ENCODE measurements at places on chromosomes 11 and 22.
A peak's percentile ranks its signal among the peaks of the same experiment; 100 is the strongest.

GRCh38 chr11:93783765-93784144, 327 bp upstream of the MED17 start:
- no peak for DNase-seq

- DNase-seq: no peak
Measured at GRCh38 chr11:37504921-37505320, 906.9 kb upstream of the RAG2 start.

DNA sequence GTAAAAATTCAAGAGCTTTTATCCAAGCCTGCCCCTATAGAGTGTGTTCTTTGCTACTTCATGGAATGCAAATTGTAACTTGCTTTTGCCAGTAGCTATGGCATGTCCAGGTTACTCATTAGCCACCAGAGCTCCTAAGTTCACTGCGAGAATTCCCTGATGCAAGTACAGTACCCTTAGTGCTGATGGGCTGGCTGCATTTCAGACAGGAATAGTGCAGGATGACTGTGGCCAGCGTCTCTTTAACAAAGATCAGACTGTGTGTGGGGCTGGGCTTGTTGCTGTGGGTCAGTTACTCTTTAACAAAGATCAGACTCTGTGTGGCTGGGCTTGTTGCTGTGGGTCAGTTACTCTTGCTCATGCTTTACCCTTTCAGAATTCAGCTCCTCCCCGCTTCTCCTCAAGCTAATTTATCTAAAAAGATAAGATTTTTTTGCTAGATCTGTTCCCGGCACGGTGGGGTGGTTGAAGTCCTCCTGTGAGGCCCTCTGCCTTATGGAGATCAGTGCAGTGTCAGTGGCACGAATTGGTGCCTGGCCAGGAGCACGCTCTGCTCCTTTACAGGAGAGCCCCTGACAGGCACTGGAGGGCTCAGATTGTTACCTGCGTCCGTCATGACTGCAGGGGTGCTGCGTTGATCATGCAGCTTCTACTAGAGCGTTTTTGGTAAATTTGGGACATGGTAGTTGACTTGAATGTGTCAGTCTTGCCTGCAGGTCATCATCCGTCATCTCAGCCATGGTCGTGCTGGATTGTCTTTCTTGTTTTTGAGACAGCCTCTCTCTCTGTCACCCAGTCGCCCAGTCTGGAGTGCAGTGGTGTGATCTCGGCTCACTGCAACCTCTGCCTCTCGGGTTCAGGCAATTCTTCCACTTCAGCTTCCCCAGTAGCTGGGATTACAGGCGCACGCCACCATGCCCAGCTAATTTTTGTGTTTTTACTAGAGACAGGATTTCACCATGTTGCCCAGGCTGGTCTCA, 27.0 kb downstream of the AP2A2 start:
- no peak for DNase-seq

DNA sequence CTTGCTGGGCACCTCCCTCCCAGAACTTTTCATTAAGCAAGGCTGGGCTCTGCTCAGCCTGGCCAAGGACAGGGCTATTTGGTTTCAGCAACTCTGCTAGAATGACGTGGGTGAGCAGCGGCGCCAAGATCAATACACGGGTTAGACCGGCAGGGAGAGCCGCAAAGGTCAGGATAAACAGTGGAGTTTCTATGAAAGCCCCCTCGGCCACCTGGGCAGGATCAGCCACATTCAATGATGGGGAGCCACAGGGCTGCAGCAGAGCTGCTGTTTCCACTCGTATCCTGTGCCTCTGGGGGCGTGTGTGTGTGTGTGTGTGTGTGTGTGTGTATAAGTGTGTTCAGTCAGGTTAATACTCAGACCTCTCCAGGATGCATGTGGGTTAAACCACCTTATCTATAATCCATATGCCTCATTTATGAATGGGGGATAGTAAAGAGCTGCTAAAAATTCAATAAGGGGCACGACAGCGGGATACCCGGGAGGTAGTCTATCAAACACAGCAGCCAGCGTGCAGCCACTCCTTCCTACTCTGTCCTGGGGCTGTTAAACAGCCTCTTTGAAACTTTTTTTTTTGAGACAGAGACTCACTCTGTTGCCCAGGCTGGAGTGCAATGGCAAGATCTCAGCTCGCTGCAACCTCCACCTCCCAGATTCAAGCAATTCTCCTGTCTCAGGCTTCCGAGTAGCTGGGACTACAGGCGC, 34.8 kb downstream of the MYH9 start:
- DNase-seq: peak; percentile 78

DNA sequence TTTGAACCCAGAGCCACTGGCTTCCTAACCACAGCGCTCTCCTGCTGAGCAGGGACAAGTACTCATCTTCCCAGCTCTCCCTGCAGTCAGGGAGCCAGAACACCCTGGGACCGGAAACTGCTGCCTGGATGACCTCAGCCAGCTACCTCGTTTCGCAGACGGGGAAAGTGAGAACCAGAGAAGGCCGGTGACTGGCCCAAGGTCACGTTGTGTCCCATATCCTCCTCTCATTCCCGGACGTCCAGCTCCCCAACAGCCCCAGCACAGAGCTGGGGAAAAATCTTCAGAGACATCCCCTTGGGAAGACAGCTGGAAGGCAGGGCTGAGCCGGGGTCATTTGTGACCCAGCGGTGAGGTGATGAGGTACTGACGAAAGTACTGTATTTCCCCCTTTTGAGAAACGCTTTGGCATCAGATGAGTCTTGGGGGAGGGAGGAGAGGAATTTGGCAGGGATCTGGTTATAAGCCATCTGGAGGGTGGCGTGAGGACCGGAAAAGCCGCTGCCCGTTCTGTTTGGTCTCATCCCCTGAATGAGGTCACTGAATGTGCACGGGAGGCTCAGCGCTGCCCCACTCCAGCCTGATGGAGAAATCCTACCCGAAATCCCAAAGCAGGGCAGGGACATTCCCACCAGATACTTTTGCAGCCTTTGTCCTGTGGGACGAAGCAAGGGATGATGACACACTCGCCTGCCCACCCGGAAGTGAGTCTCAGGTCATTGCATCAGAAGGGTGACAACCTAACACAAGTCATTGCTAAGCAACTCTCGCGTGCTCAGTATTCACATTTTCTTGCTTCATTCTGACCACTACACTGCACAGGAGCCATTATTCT, 41.1 kb downstream of the LIF start:
- DNase-seq: no peak

DNA sequence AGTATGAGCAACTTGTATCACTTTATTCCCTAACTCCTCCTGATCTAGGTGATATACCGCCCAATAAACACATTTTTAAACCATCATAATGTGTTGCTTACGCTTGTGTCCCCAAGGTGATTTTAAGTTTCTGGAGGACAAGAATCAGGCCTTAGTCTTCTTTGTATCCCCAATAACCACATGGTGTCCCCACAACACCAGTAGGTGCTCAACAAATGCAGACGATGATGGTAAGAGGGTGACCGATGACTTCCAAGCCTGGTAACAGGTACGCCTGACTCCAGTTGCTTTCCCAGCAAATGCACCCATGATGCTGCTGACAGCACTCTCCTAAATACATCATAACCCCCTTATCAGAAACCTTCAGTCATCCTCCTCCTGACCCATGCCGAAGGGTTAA, 64.2 kb downstream of the EFCAB6 start:
- DNase-seq: no peak

DNA sequence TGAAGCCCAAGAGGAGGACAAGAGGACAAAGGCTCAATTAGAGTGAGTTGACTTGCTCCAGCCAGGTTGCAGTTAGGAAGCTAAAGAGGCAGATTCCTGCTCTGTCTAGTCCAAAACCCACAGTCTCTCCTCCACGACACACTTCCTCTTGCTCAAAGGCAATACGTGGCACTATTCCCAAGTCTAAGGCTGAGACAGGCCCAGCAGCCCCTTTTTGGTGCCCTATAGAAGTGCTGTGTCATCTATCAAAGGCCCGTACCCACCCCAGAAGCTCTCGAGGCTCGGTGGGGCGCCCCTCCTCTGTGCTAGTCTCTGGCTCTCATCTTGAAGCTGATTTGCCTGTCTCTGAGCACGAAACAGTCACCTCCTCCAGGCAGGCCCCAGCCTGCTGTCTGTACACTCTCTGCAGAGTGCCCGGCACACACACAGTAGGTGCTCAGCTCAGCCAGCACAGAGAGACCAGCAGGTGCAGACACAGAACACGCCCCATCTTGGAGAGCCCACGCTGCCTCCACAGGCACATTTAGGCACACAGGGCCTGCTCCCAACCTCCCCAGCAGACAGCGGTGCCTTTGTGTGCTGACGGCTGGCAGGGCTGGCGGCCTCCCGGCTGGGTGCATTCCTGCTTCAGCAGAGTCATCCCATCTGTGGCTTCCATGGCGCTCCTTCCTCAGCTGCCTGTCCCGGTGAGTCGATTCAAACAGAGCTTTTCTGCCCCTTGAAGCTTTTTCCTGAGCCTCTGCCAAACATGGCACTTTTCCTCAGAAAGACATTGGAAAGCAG, 52.8 kb downstream of the MYH9 start:
- DNase-seq: no peak

GRCh38 chr11:130694488-130695045, 221.7 kb downstream of the SNX19 start:
- no peak for DNase-seq

DNA sequence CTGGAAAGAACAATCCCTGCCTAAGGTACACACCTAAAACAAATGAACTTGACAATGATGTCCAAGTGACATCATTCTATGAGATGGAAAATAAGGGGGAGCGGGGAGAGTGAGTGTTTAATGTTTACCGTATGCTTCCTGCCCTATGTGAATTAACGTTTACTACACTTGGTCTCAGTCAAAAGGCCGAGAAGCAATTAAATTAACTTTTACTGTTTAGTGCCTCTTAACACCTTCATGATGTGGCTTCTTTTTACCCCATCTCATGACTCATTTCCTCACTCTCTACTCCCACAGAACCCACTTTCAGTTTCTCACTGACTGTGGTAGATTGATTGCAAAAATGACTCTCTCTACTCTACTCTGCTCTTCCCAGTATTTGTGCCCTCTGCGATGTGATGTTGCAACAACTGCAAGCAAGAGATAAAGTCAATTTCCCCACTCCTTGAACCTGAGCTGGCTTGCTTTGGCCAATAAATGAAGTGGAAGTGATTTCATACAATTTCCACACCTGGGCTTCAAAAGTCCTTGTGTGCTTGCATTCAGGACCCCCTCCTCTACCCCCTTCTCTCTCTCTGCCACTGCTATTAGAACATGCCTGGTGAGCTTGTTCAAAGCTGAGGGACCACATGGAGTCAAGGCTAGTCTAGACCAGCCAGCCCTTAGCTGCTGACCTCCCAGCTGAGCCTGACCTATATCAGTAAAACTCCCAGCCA, 11.6 kb upstream of the ALKBH3 start:
- no peak for DNase-seq

GRCh38 chr11:43994196-43994595, 51.8 kb downstream of the C11orf96 start:
- no peak for DNase-seq

GRCh38 chr11:2849994-2850770, 35.4 kb downstream of the CDKN1C start:
- no peak for DNase-seq

- DNase-seq: no peak
Measured at GRCh38 chr22:20037419-20037818, 16.5 kb downstream of the TANGO2 start.

DNA sequence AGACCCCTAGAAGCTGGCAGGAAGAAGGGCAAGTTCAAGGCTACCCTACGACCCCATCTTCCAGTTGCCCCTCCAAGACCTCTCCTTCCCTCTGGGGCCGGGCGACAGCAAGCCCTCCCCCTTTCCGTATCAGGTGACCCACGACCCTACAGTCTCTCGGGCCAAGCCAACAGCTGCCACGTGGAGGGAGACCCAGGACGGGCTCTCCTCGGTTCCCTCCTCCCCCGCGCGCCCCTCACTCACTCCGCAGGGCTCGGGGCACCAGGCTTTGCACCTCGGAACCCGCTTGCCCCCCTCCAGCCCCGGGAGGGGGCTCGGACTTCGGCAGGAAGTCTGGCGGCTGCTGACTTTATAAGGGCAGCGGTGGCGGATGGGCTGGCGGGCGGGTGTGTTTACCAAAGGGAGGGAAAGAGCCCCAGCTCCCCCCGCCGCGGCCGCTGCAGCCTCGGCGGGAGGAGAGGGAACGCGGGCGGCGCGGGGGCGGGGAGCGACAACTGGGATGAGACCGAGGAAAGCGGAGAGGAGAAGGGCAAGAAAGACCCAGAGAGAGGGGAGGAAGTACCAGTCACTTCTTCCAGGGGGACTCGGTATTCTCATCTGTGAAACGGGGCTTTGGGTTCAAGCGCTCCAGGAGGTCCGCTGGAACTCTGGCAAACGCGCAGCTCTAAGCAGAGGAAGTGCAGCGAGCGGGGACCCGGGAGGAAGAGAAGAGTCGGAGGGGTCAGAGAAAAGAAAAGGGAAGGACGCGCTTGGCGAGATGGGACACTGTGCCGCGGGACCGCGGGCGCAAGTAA, 767 bp downstream of the SLC43A1 start:
- DNase-seq: peak; percentile 31

DNA sequence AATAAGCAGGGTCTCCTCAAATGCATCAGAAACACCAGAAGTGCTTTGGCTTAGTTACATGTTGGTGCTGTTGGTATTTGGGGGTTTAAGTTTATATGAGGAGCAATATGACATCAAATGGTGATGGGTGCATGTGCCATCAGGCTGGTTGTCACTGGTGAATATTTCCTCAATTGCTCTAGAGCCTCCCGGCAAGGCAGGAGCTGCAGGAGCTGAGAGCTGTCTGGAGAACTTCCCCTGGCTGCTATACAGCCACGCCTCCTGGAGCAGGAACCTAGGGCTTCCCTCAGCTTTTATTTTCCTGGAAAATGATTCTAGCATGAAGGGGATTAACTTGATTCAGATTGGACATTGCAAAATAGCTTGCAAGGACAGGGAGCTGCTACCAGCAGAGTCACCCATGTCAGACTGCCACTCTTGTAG, 15.8 kb downstream of the IGLL5 start:
- DNase-seq: no peak

DNA sequence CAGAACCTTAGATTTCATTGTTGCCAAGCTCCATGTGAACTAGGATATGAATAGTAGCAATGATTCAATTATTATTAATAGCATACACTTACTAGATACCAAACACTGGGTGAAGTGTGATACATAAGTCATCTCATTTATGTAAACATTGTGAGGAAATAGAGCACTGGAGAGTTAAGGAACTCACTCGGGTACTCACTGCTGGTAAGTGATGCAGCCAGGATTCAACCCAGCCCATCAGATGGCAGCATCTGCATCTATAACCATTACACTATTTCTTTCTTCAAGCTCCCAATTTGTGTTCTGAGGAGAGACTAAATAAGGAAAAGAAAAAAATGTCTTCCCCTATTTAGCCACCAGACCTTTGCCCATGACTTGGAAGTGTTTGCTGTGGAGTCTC, 10.2 kb upstream of the ALG8 start:
- DNase-seq: peak; percentile 26

DNA sequence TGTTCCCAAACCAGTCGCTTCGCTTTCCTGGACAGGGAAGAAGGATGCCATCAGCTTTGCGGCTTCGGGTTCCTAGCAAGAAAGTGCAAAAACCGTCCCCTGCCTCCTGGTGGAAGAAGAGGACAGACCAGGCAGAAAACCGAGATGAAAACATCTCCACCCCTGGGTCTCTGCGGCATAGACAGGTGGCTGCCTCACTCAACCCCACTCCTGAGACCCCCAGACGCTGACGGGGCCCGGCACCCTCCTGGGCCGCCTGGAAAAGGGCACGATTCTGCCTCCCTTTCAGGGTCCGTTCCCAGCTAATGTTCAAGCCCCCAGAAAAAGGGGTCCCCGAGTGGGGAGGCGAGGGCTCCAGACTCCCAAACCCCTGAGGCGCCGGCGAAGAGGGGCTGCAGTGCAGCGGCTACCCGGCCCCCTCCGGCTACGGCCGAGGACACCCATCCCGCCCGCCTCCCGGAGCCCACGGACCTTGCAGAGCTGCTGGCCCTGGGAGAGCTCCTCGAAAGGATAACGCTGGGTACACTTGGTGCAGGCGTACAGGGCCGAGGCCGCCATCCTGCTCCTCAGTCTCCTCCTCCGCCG, 569 bp downstream of the FAM76B start:
- peak; percentile 23 for DNase-seq

Data from stimulated activated naive CD4-positive, alpha-beta T cell (primary cell).